ENCODE measurements at places on chromosomes 12 and 14. TPM values are rescaled to one million over a fixed set of nuclear protein-coding genes. Genes with fewer than 3 reads are reported as not detected.
A peak's percentile ranks its signal among the peaks of the same experiment; 100 is the strongest.

DNA sequence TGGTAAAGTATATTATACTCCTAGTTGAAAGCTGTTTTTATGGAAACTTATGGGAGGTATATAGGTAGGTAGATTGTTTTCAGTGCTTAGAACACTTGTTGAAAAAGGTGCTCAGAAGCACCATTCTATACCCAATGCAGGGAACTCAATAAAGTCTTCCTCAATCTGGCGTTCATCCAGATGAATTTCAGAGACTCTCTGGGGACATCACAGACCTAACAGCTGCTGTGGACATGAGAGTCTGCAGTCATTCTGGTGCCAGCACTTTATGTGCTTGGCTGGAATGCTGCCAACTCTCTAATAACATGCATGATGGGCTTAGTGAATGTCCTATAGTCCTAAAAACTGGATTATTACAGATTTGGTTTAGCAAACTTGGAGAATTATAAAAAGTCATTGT lies 115.9 kb downstream of the NTN4 start:
- DNase-seq, result no peak

GRCh38 chr12:3333583-3333982 lies 157.4 kb upstream of the PRMT8 start:
- DNase-seq, result no peak

Gene ATP5F1B
- 965 TPM for polyA plus RNA-seq

- no peak for DNase-seq
These were observed 839.2 kb downstream of the SLC6A15 start for GRCh38 chr12:84073401-84073800.

DNA sequence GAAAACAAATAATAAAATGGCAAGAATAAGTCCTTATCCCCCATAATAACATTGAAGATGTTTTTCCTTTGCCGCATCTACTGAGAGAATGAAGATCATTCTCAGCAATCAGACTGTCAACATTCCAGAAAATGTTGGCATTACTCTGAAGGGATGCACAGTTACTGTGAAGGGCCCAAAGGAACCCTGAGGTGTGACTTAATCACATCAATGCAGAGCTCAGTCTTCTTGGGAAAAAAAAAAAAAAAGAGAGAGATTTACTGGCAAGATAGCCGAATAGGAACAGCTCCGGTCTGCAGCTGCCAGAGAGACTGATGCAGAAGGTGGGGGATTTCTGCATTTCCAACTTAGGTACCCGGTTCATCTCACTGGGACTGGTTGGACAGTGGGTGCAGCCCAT lies 41.3 kb upstream of the OR6J1 start:
- DNase-seq, result no peak

DNA sequence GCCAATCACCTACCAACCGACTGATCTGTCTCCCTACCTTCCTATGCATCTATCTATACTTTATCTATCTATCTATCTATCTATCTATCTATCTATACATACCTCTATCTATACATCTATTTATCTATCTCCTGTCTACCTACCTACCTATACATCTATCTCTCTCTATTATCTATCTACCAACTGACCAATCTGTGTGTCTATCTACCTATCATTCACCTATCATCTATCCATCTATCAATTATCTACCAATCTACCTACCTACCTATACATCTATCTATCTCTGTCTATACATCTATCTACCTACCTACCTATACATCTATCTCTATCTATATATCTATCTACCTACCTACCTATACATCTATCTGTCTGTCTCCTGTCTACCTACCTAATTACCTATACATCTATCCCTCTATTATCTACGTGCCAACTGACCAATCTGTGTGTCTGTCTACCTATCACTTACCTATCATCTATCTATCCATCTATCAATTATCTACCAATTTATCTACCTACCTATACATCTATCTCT lies 3.5 kb downstream of the DNAH10 start:
- no peak for DNase-seq

GRCh38 chr14:73995977-73996378 lies 23.1 kb downstream of the ENTPD5 start:
- no peak for DNase-seq

DNA sequence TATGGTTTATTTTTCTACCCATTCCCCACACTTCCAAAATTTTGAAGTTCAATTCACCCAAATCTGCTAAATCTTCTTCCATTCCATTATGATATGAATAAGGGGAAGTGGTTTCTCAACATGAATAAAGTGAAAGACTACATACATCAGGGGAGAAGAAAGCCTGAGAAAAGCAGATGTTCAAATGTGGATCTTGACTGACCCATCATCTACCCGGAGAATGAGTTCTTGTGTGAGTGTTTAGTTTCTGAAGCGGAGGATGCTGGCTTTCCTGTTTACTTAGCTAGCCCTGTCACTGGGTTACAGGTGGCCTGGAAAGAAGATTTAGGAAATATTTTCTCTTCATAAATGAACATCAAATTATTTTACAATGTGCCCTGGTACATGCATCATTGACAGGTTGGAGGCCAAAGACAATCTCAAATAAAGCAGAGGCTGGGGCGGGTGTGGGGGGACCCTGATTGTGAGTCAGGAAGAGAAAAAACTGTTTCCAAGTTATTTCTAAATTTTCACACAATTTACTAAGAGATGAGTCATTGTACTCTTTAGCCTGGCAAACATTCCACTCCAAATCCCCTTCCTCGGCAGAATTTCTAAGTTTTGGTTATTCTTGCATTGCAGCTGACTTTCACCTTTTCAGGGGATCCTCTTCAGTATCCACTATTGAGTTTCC lies 135.6 kb downstream of the SLC25A21 start:
- DNase-seq, result peak; percentile 63

- DNase-seq, result no peak
These were observed 28.5 kb downstream of the CFL2 start for GRCh38 chr14:34685819-34686428.

DNA sequence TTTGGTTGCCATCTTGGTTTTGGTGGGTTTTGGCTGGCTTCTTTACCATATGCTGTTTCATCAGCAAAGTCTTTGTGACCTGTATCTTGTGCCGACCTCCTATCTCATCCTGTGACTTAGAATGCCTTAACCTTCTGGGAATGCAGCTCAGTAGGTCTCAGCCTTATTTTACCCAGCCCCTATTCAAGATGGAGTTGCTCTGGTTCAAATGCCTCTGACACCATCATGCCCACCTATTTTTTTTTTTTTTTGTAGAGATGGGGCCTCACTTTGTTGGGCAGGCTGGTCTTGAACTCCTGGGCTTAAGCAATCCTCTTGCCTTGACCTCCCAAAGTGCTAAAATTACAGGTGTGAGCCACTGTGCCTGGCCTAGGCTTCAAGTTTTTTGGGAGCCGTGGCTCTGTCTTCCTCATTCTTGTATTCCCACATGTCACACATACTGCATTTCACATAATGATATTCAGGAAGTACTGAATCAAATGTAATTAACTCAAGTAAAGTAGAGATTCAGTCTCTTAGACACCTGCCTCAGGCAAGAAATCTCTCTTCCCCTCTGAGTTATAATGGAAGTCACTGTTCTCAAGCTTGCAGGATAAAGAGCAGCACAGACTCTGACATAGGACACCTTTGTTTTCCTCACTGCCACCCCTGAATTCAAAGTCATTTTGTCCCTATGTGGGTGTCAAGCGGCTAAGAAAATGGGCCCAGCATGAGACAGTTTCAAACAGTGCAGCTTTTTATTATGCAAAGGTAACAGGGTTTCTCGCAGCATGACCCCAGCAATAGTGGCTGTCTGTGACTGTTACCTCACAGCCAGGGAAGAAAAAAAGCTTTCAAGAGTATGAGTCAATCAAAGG lies 159.0 kb downstream of the PTPN11 start:
- no peak for DNase-seq

Data from fibroblast of lung (primary cell).